ENCODE measurements at places on chromosomes 7 and 10. TPM values are rescaled to one million over a fixed set of nuclear protein-coding genes. Genes with fewer than 3 reads are reported as not detected.

CPN1 gene
- 0.61 TPM for total RNA-seq

LRRD1 gene
- total RNA-seq = not detected

PNLIPRP1 gene
- not detected for total RNA-seq

PPP1R17 gene
- not detected for total RNA-seq

CDHR3 gene
- total RNA-seq = 16.1 TPM

CHCHD2 gene
- total RNA-seq = 44.4 TPM

NME8 gene
- 1.9 TPM for total RNA-seq

SGPL1 gene
- 103 TPM for total RNA-seq

ZP3 gene
- 3.5 TPM for total RNA-seq

PLEKHS1 gene
- total RNA-seq = not detected

SHH gene
- total RNA-seq = 0.99 TPM

CAV1 gene
- 9.4 TPM for total RNA-seq

ADRA2A gene
- total RNA-seq = 0.13 TPM

GALNT17 gene
- 48.4 TPM for total RNA-seq

PRSS37 gene
- not detected for total RNA-seq

GNAI1 gene
- total RNA-seq = 21.5 TPM

ACHE gene
- total RNA-seq = 13.7 TPM

DYNC1I1 gene
- total RNA-seq = 23.1 TPM
